ENCODE measurements at places on chromosomes 3 and 15. TPM values are rescaled to one million over a fixed set of nuclear protein-coding genes. Genes with fewer than 3 reads are reported as not detected.

- no peak for DNase-seq
Observed at GRCh38 chr15:90869140-90869541, 753 bp downstream of the FURIN start.

GRCh38 chr3:62556121-62556815 is 182.9 kb upstream of the FEZF2 start:
- no peak for DNase-seq

AHSG gene
- 0.14 TPM for total RNA-seq

GRCh38 chr3:186002884-186003472 is 65.2 kb upstream of the TRA2B start:
- no peak for DNase-seq

DNA sequence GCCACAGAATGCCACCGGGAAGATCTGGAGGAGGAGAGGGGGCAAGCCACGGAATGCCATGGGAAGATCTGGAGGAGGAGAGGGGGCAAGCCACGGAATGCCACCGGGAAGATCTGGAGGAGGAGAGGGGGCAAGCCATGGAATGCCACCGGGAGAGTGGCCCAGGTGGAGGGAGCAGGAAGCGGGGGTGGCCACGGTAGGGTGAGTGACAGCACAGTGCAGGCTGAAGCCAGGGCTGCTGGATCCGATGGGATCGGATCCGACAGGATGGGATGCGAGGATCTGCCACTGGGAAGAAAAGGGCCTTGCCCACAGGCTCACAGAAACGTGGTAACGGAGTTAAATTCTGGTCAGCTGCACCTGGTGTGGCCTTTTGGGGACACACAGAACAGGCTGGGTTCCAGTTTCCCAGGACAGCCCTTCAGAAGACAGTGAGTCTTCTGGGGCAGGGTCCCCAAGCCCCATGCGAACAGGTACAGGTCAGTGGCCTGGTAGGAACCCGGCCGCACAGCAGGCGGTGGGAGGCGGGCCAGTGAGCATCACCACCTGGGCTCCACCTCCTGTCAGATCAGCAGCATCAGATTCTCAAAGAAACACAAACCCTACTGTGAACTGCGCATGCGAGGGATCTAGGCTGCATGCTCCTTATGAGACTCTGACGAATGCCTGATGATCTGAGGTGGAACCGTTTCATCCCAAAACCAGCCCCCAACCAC is 58.8 kb downstream of the XXYLT1 start:
- DNase-seq = no peak

- no peak for DNase-seq
Observed at GRCh38 chr3:180408654-180409053, 193.3 kb upstream of the TTC14 start.

GOLGA6L25 gene
- total RNA-seq = not detected

DNA sequence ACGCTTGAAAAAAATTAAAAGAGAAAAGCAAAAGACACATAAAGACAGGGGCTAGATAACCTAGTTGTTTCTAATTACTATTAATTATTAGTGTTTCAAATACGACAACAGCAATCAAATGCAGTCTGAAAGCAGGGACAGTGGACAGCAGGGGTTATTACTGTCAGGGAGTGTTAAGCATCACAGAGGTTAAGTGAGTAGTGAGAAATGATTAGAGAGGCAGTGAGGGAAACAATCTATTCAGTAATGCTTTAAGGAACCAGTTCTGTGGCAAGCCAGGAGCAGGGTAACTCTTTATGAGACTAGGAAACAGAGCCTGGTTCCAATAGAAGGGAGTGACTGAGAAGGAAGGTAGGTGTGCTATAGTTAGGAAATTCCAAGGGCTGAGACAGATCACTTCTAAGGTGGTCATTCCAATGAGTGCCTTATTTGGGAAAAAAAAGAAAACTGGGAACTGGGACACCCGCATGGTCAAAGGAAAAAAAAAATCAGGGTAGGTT is 15.0 kb downstream of the RYK start:
- DNase-seq = no peak

GRCh38 chr3:150239766-150240165 is 168.3 kb upstream of the TSC22D2 start:
- no peak for DNase-seq

DNA sequence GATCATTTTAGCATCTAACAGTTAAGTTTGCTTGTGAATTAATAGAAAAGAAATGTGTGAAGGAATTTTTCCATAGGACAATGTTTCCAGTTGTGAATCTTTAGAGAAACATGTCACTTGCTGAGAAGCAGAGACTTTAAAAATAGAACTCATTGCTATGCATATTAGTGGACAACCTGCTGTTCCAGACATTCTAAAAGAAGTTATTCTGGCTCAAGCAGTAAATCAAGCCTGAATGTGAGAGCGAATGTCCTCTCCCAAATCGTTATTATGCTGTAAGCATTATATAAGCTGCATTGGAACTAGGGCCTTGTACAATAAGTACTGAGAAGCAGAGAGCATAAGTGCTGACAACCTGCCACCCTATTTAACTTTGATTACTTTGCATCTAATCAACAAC is 990.9 kb downstream of the PLOD2 start:
- DNase-seq = no peak

DNA sequence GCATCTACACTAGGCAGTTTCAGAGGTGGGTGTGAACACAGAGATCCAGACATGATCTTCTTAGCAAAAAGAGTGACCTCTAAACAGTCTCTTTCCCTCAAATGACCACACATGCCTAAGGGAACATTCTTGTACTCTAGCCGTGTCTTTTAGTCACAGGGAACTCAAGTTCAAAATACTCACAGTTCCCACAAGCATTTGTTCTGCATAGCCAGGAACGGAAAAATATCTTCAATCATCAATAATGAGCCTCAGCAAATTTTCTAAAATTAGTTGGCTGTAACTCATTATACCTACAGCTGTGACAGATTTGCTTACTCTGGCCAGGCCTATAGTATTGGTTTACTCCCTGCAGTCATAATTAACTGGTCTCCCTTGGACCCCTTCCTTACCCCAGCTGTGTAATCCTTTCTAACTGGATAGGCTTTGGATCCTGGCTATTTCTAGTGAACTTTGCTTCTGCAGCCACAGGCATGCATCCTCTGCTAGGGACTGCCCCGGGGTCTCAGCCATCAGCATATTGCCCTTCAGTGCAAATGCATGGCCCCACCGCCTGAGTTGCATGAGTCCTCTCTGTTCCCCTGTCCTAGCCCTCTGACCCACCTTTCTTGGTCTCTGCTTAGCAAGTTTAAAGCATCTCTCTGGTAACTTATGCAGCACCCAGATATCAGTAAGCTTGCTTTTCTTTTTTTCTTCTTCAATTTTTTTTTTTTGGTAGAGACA is 56.0 kb upstream of the HACD2 start:
- DNase-seq = no peak

DNA sequence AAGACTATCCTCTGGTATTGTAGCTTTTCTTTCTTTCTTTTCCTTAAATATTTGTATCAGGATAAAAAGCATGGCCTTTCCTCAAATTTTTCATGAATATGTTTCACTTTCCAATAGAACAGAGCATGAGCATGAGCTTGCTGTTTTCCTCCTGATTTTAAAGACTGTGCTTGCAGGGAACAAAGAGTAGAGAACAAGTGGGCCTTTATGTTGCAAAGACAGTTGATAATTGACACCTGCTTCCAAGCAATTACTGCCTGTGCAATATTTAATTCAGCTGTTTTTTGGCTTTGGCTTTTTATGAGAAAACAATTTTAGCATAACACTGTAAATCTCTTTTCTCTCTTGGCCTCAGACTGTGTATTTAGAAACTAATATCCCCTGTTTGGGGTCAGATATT is 263.6 kb upstream of the AZI2 start:
- no peak for DNase-seq

DNA sequence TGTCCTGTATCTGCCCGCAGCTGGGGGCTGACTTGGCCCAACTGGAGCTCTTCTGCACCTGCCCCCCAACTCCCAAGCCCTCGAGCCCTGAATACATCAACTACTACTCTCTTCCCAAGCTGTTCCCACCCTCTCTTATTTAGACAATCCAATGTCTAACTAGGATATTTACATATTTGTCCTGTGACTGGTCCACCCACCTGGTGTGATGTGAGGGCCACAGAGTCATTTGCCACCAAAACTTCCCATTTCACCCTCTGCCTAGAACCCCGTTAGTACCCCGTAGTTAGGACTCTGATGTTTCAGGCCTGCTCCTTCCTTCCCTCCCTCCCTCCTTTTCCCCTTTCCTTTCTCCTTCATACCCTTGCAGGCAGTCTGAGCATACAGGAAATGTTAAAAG is 6.4 kb downstream of the CPLX3 start:
- no peak for DNase-seq

DNA sequence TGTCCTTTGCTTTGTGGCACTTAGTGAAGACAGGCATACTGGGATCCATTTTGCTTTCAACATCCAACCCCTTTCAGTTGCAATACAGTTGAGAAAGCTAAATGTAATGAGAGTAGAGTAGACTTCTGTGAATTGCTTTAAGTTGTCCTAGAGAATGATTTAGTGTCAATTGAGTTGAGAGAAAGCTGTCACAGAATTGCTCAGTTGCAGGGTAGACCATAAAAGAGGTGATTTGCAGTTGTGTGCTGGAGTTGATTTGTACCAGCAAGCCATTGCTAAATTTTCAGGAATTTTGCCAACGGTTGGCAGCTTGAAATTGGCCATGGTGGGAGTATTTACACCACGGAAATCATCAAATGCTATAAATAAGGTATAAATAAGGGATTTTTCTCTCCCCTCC is 2.2 kb downstream of the ABHD5 start:
- DNase-seq = no peak

CACNA2D3 gene
- not detected for total RNA-seq

TMEM212 gene
- not detected for total RNA-seq

GRCh38 chr3:128458746-128459460 is 7.8 kb downstream of the DNAJB8 start:
- DNase-seq = no peak

Measured in activated T-cell treated with anti-CD3 and anti-CD28 coated beads, Interleukin-2, amount 50 U/mL, for 72 hours (primary cell).